RPMI7951 (cell line): ENCODE measurements at places on chromosomes 1 and 21.

- no peak for DNase-seq
Measured at GRCh38 chr1:44945967-44946366, 40.4 kb downstream of the EIF2B3 start.

- no peak for DNase-seq
Measured at GRCh38 chr1:116825207-116825719, 71.0 kb downstream of the CD2 start.

GRCh38 chr1:67991546-67991945 lies 58.9 kb downstream of the DIRAS3 start:
- DNase-seq = no peak

DNA sequence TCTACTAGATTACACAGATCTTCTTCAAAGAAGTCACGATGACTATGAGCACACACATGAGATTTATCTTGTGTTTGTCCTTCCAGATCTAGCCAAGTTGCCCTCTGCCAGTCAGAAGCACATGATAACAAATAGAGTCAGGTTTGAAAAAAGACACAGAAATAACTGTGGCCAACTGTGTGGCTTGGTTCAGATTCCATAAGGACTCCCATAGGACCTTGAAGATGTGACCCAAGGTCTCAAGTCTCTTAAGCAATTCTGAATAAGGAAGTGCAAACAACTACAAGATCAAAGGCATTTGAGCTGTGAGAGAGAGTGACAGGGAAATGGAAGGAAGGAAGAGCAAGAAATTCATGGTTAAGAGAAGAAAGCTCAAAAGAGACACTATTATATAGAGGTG lies 194.0 kb downstream of the PLPP3 start:
- DNase-seq = no peak

- DNase-seq = peak; percentile 2
Measured at GRCh38 chr21:15631342-15631741, 98.4 kb upstream of the USP25 start.

DNA sequence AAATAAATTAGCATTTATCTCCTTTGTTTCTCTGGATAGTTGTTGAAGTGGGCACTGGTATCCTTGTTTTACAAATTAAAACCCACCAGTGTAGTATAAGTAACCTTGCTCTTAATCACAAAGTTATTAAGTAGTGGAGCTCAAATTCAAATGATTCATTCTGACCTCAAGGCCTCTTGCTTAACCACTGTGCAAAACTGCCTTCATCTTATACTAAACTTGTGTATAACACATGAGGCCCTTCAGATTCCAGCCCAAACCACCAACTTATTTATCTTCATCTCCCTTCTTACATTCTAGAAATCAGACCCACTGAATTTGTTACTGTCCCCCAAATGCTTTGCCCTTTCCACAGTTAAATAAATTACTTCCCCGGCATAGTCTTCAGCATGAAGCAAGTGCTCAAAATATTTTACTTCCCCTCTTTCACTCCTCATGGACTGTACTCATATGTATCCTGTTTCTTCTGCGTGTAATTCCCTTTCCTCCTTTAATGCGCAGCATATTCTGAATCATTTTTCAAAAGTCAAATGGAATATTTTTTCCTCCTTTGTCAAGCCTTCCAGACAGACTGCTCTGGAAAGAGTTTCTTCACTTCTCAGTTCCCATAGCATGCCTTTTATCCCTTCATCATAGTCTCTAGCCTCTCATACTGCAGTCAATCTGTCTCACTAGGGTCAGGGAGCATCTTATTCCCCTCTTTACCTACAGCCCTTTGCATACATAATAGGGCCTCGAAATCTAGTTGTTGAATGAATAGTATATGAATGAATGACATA lies 19.0 kb upstream of the DNASE2B start:
- DNase-seq = peak; percentile 61

GRCh38 chr21:46154155-46154954 lies 1.0 kb downstream of the FTCD start:
- no peak for DNase-seq

DNA sequence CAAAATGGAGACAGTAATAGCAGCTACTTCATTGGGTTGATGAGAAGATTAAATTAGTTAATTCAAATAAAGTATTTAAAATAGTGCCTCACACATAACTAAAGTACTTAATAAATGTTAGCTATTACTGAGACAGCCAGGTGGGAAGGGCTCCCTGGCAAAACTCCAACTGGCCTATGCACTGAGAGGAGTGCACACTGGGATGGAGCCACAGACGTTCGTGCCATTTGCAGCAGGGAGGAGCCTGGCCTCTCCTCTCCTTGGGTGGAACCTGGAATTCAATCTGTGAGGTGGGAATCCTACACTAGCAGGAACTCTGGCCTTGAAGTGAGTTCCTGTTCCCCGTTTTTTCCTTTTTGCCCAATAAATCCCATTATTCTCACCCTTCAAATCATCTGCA lies 28.1 kb downstream of the SLC5A9 start:
- no peak for DNase-seq

DNA sequence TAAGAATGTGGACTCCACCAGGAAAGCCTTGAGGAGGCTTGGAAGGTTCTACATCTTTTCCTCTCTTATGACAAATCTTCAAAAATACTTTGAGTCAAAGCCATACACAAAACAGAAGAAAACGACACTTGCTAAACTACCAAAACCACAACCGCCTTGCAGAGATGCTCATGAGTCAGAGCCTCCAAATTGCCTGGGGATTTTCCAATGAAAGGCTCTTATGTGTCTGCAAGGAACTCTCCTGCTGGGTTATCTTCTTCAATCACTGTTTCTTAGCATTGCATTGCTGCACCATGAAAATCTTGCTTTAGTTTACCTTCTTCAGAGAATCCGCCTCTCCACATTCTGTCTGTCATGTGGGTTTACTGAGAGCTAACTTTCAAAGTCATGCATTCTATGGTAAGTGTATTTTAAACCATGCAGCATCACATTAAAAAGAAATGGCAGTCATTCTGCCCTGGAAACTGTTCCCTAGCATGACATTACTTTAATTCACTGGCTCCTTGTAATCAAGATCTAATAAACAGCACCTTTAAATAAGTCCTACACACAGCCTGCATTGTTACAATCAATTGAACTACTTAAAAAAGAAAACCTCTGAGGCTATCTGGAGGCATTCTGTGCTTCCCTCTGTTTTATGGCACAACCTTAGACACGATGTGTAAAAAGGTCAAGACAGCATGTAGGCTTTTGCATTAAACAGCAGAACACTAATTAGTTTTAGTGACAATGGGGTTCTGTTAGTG lies 210.0 kb upstream of the FOXD3 start:
- DNase-seq = peak; percentile 95

DNA sequence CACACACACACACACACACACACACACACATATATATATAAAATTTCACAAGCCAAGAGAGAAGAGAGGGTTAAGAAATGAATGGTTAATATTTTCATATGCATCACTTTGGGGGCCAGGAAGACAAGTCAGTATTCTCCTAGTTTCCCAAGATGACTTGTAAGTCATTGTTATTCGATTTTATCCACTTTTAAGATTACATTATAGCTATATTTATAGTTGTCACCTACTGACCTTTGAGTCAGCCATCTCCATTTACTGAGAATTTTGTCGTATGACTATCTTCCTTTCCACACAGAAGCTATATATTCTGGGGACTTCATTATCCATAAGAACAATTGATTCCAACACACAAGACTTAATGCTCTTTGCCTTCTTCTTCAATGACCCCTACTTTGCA lies 8.9 kb downstream of the LYST start:
- no peak for DNase-seq

DNA sequence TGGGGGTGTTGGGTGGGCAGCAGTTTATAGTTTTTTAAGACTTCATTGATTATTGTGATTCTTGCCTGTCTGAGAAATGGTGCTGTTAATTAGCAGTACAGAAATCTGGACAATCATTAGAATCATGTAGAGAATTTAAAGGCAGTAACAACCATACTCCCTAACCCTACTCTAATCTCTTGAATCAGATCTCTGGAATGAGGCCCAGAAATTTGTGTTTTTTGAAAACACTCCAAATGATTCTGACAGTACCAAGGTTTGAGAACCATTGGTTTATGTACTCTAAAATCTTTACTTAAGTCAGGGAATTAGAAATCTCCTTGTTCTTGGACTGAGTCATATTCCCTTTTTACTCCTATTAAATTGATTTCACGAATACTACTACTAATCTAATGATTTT lies 24.0 kb downstream of the FNBP1L start:
- DNase-seq = peak; percentile 59

GRCh38 chr1:227010645-227011044 lies 70.6 kb downstream of the COQ8A start:
- DNase-seq = no peak

DNA sequence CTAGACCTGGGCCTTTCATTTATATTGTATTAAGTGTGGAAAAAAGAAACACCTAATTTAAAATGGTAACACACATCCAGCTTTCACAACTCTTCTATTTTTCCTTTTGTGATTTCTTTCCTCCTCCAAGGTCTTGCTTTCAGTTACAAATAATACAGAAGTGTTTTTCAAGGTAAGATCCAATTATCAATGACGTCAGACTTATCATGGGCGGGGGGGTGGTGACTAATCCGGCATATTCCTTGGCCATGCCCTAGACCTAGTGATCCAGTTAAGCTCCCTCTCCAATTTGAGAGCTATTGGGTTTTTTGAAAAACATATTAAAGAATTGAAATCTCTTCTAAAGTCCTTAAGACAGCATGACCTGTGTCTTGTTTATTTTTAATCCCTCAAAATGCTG lies 669.9 kb upstream of the NR5A2 start:
- DNase-seq = no peak

- no peak for DNase-seq
Measured at GRCh38 chr1:40039245-40039756, 1.2 kb upstream of the CAP1 start.

GRCh38 chr1:20371883-20372282 lies 81.2 kb downstream of the VWA5B1 start:
- DNase-seq = peak; percentile 21

DNA sequence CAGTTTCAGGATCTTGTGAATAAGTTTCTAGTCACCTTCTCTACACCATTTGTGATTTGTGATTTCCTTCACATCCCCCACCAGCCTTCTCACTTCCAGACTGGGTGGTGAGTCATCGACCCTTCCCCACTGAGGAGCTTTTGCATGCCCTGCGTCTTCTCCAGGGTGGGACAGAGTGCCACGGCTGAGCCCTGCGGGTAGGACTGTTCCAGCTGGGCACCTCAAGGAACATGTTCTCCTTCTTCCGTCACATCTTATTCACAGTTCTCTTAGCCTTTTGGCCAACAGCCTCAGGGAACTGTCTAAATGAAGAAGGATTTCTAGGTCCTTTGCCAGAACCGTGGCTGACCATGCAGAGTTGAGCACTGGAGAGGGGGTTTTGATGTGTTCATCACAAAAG lies 116.5 kb downstream of the TMEM53 start:
- peak; percentile 19 for DNase-seq

GRCh38 chr1:151267760-151268159 lies 13.2 kb downstream of the PSMD4 start:
- DNase-seq = no peak

DNA sequence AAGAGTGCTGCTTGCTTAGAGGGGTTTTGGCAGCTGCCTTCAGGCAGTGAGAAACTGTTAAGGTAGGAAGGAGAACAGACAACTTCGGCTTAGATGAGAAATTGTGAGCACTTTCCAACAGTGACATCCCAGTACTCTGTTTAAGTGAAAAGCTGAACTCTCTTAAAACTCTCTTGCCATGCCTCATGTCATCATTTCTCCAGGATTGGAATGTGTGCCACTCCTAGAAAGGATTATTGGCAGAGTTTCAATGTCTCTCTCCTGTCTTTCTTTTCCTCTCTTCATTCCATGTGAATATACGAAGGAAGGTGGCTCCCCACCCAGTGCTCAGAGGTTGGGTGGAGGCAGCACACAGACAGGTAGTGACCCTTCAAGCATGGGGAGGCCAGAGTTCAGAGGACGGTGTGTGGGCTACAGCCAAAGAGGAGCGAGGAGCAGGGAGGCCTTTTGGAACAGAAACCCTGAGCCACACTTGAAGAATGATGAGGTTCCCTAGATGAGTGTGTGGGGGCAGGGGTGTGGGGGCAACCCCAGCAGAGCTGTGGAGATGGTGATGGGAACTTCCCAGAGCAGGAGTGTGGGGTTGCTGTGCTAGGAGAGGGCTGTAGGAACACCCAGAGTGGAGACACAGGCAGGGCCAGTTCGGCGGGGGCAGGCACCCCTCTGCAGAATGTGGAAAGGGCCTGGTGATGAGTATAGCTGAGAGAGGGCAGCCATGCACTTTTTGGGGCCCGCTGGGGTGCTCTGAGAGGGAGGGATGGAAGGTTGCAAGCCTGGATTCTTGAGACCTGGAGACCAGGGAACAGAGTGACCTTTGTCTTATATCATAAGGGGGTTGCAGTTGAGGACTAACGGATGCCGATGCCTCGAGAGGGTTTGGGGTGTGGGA lies 58.8 kb downstream of the GALNT2 start:
- peak; percentile 19 for DNase-seq

DNA sequence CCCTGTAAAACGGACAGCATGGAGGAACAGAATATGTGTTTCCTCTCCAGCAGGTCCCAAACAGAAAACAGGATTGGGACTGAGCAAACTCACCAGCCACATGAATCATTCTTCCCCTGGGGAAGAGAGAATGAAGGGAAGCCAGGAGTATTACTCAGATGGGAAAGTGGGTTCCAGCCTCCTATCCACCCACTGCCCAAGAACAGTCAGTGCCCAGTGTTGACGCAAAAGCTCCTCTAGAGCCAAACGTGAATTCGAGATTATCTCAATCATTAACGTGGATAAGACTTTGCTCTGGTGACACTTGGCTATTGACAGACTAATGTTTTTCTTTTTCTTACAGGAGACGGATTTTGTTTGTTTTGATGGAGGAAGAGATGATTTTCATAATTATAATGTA lies 9.3 kb downstream of the MIA3 start:
- DNase-seq = peak; percentile 61

GRCh38 chr1:117147341-117147831 lies 25.8 kb upstream of the TRIM45 start:
- no peak for DNase-seq

- no peak for DNase-seq
Measured at GRCh38 chr21:31912501-31912900, 39.7 kb downstream of the HUNK start.

DNA sequence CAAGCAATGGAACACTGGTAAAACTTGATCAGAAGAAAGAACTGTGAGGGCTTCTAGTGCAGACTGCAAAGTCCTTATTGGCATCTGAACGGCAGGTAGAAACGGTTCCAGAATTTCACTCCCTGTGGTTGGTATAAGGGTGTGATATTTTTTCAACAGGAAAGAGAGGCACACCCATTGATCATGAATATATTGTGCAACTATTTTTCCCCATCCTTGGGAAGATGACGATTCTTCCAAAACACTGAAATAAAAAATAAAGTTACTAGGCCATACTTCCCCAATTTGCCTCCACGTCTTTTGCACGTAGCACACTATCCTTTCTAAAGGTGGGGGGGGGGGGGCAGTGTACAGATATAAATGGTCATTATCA lies 49.6 kb downstream of the TARBP1 start:
- no peak for DNase-seq

GRCh38 chr1:237799762-237800474 lies 90.8 kb downstream of the ZP4 start:
- DNase-seq = peak; percentile 32

- peak; percentile 90 for DNase-seq
Measured at GRCh38 chr1:29243023-29243870, 6.9 kb downstream of the PTPRU start.
